ENCODE measurements at places on chromosomes 13 and 19.

GRCh38 chr19:33477781-33478180, 43.8 kb downstream of the PEPD start:
- DNase-seq = no peak

GRCh38 chr13:20190481-20191310, 2.0 kb downstream of the GJB2 start:
- no peak for DNase-seq

DNA sequence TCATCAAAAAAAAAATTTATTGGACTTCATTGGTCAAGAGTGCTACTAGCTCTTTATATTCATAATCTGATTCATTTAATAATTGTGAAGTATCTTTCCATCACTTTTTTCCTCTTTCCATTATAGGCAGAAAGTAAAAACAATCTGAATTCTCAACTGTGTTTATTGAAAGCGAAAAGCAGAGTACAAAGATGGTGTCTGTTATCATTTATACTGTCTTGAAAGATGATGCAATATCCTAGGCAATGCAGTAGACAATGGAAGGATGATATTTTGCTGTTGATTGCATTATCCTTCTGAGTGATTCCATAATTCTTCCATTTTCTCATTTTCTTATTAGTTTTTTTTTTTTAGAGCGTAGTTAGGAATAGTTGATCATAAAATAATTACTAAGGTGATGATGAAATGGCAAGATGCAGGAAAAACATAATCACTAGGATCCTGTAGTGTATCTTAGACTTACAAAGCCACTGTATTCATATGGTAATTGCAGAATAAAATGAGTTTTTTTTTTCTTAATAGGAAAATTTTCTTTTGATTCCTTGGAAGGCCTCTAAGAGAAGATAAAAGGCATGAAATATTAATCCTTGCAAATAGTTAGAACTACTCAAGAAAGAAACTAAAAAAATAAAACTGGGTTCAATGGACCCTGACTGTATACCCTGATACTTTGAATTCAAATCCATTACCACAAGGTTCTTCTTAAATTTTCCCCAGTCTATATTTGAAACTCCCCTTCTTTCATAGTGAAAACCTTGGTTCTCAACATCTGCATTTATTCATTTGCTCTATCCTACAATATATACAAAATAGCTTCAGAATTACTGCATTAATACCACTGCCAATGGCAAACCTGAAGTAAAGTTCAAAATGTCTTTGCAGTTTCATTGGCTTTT, 11.6 kb downstream of the URI1 start:
- DNase-seq = no peak

- no peak for DNase-seq
These were observed 1315.4 kb downstream of the EFNB2 start for GRCh38 chr13:105220063-105220462.

GRCh38 chr13:97448503-97449251, 14.7 kb downstream of the RAP2A start:
- no peak for DNase-seq
